Type B pancreatic cell (in vitro differentiated cells): ENCODE measurements at places on chromosomes 12 and 14.

DNA sequence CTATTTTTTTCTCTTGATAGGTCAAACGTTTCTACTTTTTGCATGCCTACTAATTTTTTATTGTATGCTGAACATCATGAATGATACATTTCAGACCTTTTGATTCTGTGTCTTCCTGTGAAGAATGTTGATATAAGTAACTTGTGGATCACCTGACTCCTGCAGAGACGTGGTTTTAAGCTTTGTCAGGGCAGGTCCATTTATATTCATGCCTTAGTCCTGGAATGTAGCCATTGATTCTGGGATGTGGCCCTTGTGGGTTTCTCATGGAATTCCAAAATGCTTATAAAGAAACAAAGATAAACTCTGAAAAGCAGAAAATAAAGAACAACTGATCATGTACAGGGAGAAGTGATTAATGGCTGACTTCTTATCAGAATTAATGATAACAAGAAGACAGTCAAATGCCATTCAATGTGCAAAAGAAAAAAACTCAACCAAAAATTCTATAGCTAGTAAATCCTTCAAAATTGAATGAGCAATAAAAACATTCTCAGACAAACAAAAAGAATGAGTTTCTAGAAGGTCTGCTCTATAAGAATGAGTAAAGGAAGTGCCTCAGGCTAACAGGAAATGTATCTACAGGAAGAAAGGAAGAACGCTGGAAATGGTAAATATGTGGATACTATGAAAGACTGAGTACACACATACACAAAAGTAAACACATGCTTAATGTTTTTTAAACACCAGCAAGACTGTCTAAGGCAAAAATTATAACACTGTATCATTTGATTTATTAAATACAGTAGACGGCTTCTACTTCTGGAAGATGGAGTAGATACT, 284.8 kb upstream of the DIO3 start:
- DNase-seq = no peak

DNA sequence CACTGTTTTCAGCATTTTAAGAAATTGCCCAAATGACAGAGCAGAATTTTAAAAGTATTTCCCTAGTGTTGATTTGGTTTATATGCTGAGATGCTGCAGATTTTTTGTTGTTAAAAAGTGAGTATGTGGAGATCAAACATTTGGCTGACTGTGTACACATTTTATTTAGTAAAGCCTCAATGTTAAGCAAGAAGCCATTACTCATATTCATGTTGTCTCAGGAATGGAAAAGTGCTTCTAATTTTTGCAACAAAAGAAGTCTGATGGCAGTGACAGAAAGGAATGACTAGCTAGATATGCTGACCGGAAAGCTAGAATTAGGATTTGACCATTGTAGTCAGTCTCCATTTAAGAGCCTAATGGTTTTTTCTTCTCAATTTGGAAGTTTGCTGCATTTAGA, 22.5 kb downstream of the SLC38A6 start:
- DNase-seq = no peak

- no peak for DNase-seq
Measured at GRCh38 chr14:96247031-96247430, 9.0 kb upstream of the BDKRB1 start.

GRCh38 chr12:117468016-117468415, 106.6 kb upstream of the NOS1 start:
- no peak for DNase-seq

DNA sequence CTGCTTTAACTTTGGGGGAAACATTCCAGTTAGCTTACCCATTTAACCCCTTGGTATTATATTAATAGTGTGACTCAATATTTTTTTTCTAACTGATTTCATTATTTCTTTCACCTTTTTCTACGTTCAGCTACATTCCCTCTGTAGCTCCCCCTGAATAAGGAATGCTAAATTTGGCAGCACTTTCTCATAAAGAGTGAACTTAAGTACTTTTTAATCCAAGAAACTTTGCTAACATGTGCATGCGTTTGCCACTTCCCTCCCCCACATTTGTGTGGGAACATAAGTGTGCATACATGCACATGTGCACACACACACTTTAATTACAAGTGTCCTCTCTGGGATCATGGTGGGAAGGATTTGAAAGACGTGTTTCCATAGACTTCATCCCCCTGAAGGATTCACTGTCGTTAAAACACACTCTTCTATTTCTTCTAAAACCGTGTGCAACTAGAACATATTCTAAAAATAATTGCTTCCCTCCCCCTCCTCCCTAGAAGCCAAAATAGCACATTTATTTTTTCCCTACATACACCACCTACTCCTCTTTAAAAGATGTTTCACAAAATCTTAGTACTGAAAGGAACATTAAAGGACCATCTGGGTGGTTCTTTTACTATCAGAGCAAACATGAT, 142.6 kb downstream of the PPM1H start:
- DNase-seq = no peak

DNA sequence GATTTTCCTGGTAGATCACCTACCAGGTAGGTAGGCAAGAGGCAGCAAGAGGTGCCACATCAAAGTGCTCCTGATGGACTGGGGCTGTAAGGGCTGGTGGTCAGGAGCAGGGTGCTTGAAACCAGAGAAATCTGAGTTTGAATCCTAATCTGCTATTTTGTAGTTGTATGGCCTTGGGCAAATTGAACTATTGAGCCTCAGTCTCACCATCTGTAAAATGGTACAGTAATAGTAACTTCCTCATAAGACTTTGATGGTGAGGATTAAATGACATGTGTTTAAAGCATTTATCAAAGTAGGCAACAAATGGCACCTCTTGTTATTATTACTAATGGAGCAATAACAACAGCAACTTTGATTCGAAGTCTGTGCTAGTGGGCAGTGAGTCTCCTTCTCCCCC, 32.0 kb downstream of the JDP2 start:
- DNase-seq = no peak

- DNase-seq = no peak
Measured at GRCh38 chr12:116068853-116069252, 208.6 kb downstream of the MED13L start.

DNA sequence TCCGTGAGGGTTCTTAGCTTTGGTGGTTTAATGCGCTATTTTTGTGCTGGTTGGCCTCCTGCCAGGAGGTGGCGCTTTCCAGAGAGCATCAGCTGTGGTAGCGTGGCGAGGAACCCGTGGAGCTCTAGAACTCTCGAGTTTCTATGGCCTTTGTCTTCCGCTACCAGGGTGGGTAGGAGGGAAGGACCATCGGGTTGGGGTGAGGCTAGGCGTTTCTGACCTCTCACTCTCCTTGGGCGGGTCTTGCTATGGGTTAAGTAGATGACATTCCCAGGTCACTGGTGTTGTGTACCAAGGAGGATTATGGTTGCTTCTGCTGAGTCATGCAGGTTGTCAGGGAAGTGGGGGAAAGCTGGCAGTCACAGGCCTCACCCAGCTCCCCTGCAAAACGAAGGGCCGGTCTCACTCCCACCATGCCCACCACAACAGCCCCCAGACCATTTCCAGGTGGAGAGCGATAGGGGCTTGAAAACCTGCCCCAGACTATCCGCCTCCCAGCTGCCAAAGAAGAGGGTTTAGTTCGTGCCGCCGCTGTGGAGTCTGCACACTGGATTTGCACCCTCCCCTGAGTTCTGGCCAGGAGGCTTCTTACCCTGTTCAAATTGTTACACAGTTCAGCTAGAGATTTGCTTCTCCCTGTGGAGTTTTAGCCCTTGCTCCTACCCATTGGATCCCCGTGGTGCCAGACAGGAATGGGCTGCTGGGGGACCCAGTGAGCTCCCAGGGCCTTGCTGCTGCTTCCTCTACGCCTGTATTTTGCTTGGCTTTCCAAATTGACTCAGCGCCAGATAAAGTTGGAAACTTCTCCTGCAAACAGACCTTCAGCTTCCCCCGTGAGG, 21.9 kb downstream of the RNFT2 start:
- DNase-seq = no peak

DNA sequence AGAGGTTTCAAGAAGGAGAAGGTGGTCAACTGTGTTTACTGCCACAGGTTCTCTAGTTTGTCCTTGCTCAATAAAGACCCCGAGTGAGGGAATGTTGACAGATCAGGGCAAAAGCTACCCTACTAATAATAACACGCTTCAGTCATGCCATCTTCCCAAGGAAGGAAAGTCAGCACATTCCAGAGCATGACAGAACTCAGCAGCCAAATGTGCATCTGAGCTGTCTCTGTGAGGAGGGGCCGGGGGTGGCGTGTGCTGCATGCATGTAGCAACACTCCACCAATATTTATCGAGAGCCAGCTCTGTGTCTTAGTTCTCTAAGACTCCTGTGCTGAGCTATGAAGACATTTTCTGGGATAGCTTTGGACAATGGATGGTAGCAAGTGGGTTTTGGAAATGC, 260.4 kb downstream of the DPF3 start:
- DNase-seq = no peak

GRCh38 chr12:1186298-1186697, 195.3 kb downstream of the ERC1 start:
- no peak for DNase-seq

DNA sequence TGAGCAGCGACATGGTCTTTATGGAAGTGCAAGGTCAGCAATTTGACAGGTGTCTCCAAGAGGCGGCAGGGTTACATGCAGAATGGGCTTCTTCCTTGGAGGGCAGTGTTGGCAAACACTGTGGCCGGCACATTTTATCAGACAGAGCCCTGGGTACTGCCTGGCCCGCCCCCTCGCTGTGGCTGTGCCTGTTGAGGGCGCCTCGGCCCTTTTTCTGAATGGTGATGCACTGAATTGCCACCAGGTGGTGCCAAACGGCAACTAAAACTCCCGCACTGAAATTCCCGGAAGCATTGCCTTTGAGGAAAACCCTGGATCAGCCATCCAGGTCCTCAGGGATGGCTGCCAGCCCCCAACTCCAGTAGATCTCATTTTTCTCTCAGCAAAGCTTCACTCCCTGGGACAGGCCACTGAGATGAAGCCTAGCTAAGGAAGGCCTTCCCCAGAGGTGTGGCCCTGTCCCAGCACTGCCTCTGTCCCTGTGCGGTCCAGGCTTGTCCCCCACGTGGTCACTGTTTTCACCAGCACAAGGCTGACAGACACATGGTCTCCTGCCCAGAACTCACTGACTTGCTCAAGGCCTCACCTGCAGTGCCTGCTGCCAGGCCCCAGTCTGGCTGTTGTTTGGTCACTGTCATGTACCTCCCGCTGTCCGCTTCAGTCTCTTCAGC, 73.6 kb downstream of the TESC start:
- DNase-seq = no peak

GRCh38 chr12:58007875-58008274, 66.5 kb downstream of the ATP23 start:
- no peak for DNase-seq

DNA sequence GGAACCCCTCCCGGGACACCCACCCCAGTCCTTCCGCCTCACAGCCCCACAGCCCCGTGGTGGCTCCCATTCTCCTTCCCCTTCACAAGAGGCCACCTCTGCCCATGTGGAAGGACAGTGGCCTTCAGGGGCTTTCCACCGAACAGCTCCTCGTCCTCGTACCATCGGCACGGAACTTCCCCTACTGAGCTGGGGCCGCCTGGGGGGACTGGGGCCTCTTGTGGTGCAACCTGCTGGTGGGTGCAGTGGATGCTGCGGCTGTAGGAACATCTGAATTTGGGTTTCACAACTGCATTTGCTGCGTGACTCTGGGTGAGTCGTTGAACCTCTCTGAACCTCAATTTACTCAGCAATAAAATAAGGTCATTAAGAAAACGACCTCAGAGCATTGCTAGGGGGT, 50.9 kb downstream of the RFLNA start:
- DNase-seq = no peak

- no peak for DNase-seq
Measured at GRCh38 chr14:104924421-104925213, at the start of gene PLD4. Gene PLD4, plus strand, starts transcription at chr14:104924879. Its CDS starts 2,262 bp downstream, at chr14:104927141.

GRCh38 chr12:3684449-3685051, 68.4 kb downstream of the CRACR2A start:
- no peak for DNase-seq

GRCh38 chr12:131755305-131756113, 44.6 kb downstream of the SFSWAP start:
- no peak for DNase-seq
